ENCODE measurements at places on chromosomes 3 and 15. TPM values are rescaled to one million over a fixed set of nuclear protein-coding genes. Genes with fewer than 3 reads are reported as not detected.

GRCh38 chr15:34370129-34370528, 3.1 kb upstream of the LPCAT4 start:
- no peaks in the 10 kb centered on the region for H3K27me3 ChIP-seq
- H3K4me3 ChIP-seq, result no peak overlapping the region
- H3K4me1 ChIP-seq, result peaks cover 10% of the 10 kb centered on the region
- no peaks in the 10 kb centered on the region for H3K36me3 ChIP-seq

DNA sequence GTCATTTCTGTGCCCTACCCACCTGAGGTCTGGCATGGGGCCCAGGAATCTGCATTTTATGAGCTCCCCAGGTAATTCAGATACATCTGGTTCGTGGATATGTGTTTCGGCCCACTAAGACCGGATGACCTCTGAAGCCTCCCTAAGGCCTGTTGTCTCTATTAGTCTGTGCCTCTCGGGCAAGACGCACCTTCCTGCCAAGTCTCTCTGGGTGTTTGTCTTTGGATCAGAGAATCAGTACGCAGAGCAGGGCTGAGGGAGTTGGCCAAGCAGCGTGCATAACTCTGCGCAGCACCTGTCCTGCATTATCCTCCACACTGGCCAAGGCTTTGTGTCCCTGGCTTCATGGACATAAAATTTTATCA, 181.0 kb downstream of the THSD4 start:
- no peak for DNase-seq
- no peaks in the 10 kb centered on the region for H3K27me3 ChIP-seq
- H3K4me1 ChIP-seq, result peaks cover 41% of the 10 kb centered on the region
- no peaks in the 10 kb centered on the region for H3K36me3 ChIP-seq
- peak overlapping the region; percentile 89 for H3K27ac ChIP-seq
- H3K4me3 ChIP-seq, result no peak overlapping the region

GRCh38 chr15:94411285-94411684, 179.9 kb downstream of the MCTP2 start:
- no peak overlapping the region for H3K4me3 ChIP-seq
- H3K27ac ChIP-seq, result no peak overlapping the region
- no peaks in the 10 kb centered on the region for H3K4me1 ChIP-seq

- DNase-seq, result no peak
- no peak overlapping the region for H3K27ac ChIP-seq
- H3K4me1 ChIP-seq, result no peaks in the 10 kb centered on the region
- H3K36me3 ChIP-seq, result no peaks in the 10 kb centered on the region
These were observed 341.7 kb upstream of the PROK2 start for GRCh38 chr3:72126441-72127223.

DNA sequence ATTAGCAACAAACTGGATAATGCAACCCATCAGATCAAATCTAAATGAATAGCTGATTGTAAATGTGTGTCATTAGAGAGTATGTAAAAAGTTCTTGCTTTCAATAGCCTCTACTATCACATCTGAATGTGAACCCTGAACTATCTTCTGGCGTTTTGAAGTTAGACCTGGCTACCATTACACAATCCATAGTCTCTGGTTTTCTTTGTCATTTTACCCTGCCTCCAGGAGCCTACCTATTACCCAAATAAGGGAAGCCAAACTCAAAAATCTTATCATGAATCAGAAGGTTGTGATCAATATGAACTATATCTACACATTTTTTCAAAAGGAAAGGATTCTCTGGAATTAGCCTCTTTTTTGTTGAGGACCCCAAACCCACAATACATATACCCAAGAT, 31.8 kb downstream of the PCYT1A start:
- no peaks in the 10 kb centered on the region for H3K4me1 ChIP-seq
- no peak for DNase-seq
- H3K27ac ChIP-seq, result no peak overlapping the region
- H3K27me3 ChIP-seq, result no peaks in the 10 kb centered on the region

Gene NDN
- total RNA-seq, result not detected
